ENCODE measurements at places on chromosomes 5 and 9.

GRCh38 chr9:132240841-132241482 lies 79.1 kb downstream of the NTNG2 start:
- peak; percentile 80 for DNase-seq
- no peaks in the 10 kb centered on the region for H3K4me1 ChIP-seq
- peaks cover 30% of the 10 kb centered on the region for H3K27me3 ChIP-seq

DNA sequence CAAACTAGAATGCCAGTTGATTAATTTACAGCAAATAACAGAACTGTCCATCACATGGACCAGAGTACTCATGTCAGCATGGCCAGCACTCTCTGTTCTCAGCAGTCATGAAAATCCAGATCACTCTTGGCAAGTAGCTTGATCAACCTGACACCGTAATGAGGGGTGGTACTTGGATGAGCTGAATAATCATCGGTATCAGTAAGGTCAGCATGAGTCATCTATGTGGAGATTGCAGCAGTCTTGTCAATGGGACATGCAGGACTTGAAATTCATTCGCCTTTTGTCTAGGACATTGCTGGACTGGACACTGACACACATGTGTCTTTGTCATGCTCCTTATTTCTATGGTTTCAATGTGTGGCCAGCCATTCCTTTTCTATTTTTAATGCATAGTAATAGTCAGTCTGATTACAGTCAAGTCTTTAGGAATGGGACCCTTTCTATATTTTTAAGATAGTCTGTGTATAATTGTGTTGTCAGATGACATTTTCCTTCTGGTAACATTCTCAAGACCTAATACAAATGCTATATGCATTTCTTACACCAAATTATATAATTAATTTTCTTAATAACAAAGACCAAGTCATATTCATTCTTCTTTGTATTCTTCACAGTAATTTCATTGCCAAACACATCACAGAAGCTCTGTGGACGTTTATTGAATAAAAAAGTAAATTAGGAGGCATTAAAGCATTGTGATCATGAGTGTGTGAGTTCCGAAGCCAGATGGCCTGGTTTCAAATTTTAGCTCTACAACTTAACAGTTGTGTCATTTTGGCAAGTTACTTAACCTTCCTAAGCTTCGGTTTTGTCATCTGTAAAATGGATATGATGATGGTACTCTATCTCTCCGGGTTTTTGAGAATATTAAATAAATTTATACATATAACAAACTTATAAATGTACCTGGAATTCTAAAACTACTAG lies 57.4 kb downstream of the ADAMTSL1 start:
- H3K36me3 ChIP-seq, result peaks cover 44% of the 10 kb centered on the region
- H3K4me1 ChIP-seq, result no peaks in the 10 kb centered on the region
- H3K27me3 ChIP-seq, result no peaks in the 10 kb centered on the region
- no peak overlapping the region for H3K27ac ChIP-seq
- DNase-seq, result no peak
- no peak overlapping the region for H3K4me3 ChIP-seq

DNA sequence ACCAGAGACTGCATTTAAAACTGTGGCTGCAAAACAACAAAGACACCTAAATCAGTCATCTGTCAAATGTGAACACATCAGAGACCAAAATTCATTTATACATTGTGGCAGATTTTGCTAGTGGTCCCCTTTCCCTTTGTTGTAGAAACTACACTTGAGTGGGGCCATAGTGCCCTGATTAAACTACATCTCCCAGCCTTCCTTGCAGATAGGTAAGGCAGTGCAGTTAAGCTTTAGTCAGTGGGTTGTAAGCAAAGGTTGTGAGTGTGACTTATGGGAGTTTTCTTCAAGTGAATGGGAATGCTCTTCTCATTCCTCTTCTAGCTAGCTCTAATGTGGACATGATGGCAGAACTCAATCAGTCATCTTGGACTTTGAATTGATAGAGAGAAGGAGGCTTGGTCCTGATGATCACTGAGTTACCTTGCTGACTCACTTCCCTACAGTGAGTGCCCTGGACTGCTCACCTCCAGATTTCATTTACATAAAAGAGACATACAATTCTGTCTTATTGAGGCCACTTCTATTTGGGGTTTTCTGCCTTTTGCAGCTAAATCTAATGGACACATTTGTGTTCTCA lies 35.2 kb upstream of the SPARC start:
- no peak overlapping the region for H3K27ac ChIP-seq
- H3K4me3 ChIP-seq, result no peak overlapping the region
- no peaks in the 10 kb centered on the region for H3K36me3 ChIP-seq
- DNase-seq, result no peak

- no peak for DNase-seq
- H3K4me1 ChIP-seq, result no peaks in the 10 kb centered on the region
- peaks cover 2% of the 10 kb centered on the region for H3K27me3 ChIP-seq
- no peaks in the 10 kb centered on the region for H3K36me3 ChIP-seq
Measured at GRCh38 chr5:2013301-2014057, 130.8 kb upstream of the IRX4 start.

- no peak overlapping the region for H3K4me3 ChIP-seq
- no peaks in the 10 kb centered on the region for H3K4me1 ChIP-seq
- no peaks in the 10 kb centered on the region for H3K27me3 ChIP-seq
- no peak for DNase-seq
- H3K36me3 ChIP-seq, result no peaks in the 10 kb centered on the region
Measured at GRCh38 chr5:100950985-100951384, 47.9 kb upstream of the ST8SIA4 start.

GRCh38 chr9:128121924-128122808 lies 5.4 kb downstream of the PTGES2 start:
- DNase-seq, result no peak
- H3K4me3 ChIP-seq, result no peak overlapping the region
- no peaks in the 10 kb centered on the region for H3K36me3 ChIP-seq
- no peaks in the 10 kb centered on the region for H3K27me3 ChIP-seq
- peaks cover 9% of the 10 kb centered on the region for H3K4me1 ChIP-seq
